ENCODE measurements at places on chromosomes 16 and 17.
A peak's percentile ranks its signal among the peaks of the same experiment; 100 is the strongest.

- DNase-seq, result no peak
Measured at GRCh38 chr16:28217326-28217725, 5.6 kb upstream of the XPO6 start.

- no peak for DNase-seq
Measured at GRCh38 chr16:52076332-52076731, 470.6 kb downstream of the TOX3 start.

DNA sequence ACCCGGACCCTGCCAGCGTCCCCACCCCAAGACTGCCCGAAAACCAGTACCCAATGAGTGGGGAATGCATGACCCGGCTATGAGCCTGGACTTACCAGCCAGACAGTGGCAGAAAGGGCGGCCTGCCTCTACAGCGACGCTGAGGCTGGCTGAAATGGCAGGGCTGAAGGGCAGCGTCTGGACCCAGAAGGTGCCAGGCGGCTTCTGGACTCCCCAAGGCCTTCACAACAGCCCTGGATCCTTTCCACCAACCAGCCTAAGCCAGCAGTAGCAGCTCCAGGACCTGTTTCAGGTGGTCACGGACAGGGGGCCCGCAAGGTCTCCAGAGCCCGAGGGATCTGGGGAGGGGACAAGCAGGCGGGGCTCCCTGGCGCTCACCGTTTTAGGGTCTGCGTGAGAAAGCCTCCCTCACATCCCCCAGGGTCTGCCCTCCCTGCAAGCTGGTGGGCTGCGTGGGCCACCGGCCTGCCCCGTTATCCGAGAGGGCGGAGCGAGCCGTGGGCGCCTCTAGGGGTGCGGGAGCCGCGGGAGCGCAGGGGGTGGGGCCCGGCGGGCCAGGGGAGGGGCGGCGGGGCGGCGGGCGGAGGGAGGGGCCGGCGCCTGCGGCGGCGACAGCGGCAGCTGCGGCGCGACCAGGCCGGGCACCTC, at the start of gene RIPOR1:
Gene RIPOR1 (plus strand): TSS at position 608 of the 648 bp plus-strand sequence. CDS start 9,618 bp downstream, outside the sequence.
- peak; percentile 68 for DNase-seq

DNA sequence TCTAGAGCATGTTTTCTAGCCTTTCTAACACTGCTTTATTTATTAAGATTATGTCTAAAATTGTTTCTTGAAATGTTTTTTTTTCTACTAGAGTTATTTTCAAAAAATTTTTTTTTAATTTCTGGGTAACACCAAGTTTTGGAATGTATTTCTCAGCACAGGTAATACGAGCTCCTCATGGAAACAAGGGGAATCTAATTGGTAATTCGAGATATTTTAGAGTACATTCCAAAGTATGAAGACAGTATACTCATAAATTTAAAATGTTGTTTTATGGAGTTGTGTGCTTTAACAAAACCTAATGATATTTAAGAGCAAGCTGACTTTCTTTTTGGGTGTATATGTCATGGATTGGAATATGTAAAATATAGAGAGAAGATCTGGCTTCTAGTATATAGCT, 42.4 kb downstream of the OMG start:
- DNase-seq, result no peak

- DNase-seq, result peak; percentile 7
Measured at GRCh38 chr17:79668344-79669250, 57.7 kb upstream of the RBFOX3 start.

DNA sequence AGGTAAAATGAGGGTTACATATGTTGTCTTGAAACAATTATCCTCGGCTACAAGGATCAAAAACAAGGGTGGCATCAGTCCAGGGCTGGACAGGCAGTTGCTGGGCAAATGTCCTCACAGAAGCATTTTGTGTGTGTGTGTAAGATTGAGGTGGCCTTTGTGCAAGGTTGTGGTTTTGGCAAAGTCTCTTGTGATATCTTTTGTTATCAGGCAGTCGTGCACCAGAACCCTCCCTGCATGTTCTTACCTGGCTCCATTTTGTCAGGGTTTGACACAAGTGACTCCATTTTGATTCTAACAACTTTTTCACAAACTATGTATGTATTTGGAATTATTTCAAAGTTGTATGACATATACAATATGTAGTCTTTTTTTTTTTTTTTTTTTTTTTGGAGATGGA, 20.0 kb downstream of the CHAD start:
- no peak for DNase-seq

- DNase-seq, result peak; percentile 99
Measured at GRCh38 chr17:73311781-73312641, at the start of gene CDC42EP4. Gene CDC42EP4, minus strand, starts transcription at chr17:73312001. Its CDS starts 25,501 bp downstream, at chr17:73286500.

DNA sequence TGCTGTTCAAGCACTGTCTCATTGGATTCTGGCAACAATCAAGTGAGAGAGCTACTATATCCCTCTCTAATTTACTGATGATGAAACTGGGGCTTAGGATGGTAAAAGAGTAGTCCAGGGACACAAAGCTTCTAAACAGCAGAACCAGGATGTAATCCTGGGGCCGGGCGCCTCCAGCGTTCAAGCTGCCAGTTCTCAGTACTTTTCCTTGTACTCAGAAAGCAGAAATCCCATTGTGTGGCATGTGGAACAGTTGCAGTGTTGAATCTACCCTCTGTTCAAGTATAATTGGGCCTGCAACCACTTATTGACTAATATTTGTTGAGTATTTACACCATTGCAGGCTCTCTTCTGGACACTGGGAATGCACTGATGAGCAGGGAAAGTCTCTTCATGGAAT, 14.5 kb upstream of the CDH13 start:
- no peak for DNase-seq

DNA sequence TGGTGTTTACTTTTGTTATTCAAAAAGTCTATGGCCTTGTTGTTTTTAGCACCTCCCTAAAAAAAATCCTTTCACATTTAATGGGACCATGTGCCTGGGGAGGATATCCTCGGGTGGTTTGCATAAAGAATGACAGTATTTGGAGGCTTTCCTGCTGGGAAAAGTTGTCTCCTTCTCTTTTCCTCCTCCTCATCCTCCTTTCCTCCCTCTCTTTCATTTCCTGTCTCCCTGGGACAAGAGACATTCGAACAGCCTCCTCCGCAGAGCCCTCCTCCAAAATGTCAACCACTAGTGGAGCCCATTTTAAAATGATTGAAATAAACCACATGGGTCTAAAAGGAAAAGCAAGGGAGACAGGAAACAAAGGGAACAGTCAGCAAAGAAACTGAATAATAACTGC, 67.4 kb downstream of the MYH13 start:
- DNase-seq, result no peak

DNA sequence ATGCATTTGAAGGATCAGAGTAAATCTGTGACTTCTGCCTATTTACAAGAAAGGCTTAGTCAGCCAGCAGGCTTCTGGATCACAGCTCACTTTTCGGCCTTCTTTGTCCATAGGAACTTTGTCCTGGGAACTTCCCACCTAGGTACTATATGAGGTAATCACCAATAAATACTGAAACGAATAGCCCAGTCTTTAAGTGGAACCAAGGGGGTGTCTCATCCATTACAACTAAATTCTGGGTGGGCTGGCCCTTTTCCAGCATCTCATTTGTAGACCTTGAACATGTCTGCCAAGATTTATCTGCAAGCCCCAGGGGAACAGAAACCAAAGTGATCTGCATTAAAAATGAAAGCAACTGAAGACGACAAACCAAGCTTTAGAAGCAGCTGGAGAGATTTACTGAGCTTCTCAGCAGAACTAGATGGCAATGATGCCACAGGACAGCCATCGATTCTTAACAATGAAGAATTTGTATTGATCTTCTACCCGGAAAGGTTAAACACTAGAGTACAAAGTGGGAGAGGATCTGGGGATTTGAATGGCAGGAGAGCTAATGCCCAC, 55.5 kb downstream of the SNX11 start:
- no peak for DNase-seq

DNA sequence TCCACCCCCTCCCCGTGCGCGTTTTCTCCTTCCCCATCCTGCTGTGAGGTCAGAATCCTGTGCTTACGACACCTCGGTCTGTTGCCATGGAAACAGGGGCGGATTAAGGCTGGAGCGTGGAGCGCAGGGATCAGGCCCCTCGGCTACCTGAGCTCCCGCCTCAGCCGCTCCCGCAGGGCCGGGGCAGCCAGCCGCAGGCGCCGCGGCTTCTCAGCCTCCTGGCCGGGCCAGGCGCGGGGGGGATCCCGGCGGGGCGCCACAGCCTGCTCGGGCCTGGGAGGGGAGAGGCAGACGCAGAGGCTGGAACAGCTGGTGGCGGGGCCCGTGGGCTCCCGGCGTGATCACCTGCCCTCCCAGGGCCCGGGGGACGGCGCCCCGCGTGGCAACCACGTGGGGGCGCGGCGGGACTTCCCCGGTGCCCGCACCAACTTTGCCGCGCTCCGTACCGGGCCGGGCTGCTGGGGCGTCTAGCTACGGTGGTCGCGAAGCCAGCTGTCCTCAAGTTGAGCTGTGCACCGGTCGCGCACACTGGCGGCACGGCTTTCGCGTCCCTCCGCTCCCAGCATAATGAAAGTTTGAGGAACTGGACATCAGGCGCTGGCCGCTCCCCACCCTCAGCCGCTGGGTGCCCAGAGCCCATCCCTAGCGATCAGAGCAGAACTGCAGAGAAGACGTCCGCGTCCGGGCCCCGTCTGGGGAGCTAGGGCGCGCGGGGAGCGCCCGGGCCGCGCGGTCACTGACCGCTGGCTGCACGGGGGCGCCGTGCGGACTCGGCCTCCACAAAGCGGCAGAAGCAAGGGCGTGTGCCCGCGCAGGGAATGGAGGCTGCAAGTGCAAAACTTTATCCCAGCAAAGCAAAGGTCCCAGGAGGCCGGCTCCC, 1.2 kb downstream of the RTN4RL1 start:
- peak; percentile 95 for DNase-seq

DNA sequence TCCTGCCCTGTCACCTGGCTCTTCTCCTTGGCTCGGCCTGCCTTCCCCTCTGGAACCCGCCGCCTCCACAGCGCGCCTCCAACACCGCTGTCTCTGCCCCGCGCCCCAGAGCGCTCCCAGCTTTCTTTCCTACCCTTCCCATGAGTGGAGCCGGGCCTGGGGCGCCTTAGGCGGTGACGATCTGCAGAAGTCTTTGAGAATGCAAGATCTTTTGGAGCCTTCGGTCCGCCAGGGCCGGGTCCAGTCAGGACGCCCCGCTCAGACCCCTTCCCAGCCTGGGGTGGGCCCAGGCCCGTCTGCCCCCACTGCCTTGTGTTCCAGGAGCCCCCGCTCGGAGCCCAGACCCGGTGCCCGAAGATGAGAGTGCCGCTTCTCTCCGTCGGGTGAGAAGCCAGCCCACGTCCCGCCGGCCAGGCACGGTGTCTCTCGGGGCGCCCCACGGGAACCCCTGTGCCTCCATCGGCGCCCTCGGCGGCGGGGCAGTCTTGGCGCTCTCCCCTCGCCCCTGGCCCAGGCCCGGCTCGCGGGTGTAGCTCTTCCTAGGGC, 40.0 kb downstream of the MRM1 start:
- no peak for DNase-seq

- DNase-seq, result no peak
Measured at GRCh38 chr16:84479716-84480450, 24.6 kb downstream of the MEAK7 start.

DNA sequence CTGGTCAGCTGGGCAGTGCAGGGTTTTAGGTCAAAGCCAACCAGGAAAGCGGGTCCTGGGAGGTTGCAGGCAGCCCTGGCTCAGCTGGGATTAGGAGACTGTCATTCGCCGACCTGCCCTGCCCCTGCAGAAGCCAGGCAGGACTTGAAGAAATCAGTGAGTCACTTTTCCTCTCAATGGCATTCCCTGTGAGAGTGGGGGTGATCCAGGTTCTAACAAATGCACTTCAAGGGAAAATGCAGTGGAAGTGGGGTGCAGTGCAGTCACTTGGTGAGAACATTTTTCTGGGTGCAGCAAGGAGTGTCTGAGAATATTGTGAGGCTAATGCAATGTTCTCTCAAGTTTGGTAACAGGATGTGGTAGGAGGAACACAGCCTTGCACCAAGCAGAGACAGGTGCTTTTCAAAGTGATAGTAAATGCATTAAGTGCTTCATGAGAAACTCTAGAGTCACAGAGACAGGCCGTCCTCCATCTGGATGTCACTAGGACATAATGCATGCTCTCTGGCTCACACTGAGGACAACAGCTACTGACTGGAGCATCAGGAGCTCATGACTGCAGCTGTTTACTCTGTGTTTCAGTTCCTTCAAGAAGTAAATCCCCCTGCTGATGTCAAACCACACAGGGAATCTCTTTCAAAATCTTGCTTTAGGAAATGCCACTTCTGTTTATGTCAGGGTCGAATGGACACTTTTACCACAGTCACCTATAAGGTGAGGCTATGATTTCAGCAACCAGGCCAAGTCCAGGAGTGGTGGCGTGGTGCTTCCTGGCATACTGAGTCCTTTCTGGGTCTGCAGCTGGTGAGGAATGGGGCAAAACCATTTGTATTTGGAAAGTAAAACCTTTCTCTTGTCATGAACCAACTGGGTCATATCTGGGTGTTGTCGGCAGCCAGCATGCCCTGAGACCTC, 16.7 kb downstream of the CDK5R1 start:
- peak; percentile 76 for DNase-seq

- DNase-seq, result no peak
Measured at GRCh38 chr17:49074851-49075540, 57.6 kb upstream of the B4GALNT2 start.

GRCh38 chr16:58345574-58346354, 46.5 kb upstream of the GINS3 start:
- DNase-seq, result no peak

DNA sequence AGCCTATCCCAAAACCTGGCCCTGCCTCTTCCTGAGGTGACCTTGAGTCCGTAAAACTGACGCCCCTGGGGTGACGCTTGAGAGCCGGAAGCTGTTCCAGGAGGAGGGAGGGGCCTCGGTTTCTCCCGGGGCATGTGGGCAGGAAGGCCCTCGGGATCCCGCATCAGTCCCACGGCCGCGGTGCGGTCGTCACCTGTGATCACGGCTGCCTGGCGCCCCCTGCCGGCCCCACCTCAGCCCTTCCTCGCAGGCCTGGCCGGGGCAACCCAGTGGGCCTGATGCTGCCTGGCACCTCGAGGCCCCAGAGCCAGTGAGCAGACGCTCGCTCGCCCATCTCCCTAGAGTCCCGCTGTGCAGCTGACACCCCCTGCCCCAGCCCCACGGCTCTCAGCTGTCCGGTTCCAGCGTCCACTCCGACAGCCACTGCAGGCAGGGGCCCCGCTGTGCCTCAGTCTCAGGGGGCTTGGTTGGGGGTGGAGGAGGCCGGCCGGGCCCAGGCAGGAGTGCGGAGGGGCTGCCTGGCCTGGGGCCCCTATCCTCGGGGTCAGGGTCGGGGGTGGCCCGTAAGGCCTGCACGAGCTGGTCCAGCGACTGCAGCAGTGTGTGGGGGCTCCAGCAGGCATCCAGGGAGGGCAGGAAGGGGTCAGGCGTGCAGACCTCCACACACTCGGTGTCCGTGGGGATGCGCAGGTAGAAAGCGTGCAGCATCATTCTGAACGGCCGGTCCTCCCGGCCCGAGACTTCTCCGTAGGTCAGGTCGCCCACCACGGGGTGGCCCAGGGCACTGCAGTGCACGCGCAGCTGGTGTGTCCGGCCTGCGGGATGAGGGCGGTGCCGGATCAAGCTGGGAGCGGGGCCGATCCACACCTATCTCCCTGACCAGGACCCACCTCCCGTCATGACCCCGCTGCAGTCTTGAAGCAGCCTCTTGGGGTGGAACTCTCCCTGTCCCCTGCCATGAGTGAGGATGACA, 2.3 kb downstream of the RPUSD1 start:
- DNase-seq, result peak; percentile 91

- DNase-seq, result no peak
Measured at GRCh38 chr16:87691686-87692079, 74.1 kb downstream of the KLHDC4 start.
